HepG2 (cell line): ENCODE measurements at places on chromosomes 6 and 20. TPM values are rescaled to one million over a fixed set of nuclear protein-coding genes. Genes with fewer than 3 reads are reported as not detected.

- H3K4me1 ChIP-seq, result no peaks in the 10 kb centered on the region
- H3K27ac ChIP-seq, result no peak overlapping the region
- H3K4me3 ChIP-seq, result no peak overlapping the region
- H3K27me3 ChIP-seq, result no peaks in the 10 kb centered on the region
- H3K36me3 ChIP-seq, result no peaks in the 10 kb centered on the region
- DNase-seq, result no peak
Observed at GRCh38 chr6:76418560-76419223, 346.2 kb upstream of the IMPG1 start.

Gene HMGCLL1
- not detected in 2 replicates for total RNA-seq

GRCh38 chr6:3296078-3296477 is 37.3 kb downstream of the PSMG4 start:
- DNase-seq, result no peak
- H3K4me1 ChIP-seq, result peaks cover 11% of the 10 kb centered on the region
- H3K27me3 ChIP-seq, result no peaks in the 10 kb centered on the region

GRCh38 chr6:43606019-43606418 is 23.0 kb downstream of the GTPBP2 start:
- no peak overlapping the region for H3K27ac ChIP-seq
- H3K36me3 ChIP-seq, result peaks cover 72% of the 10 kb centered on the region
- no peak for DNase-seq
- H3K4me1 ChIP-seq, result no peaks in the 10 kb centered on the region
- no peak overlapping the region for H3K4me3 ChIP-seq

GRCh38 chr6:170188571-170189001 is 102.3 kb downstream of the DLL1 start:
- no peak for DNase-seq
- H3K4me1 ChIP-seq, result no peaks in the 10 kb centered on the region
- peaks cover 20% of the 10 kb centered on the region for H3K27me3 ChIP-seq
- no peaks in the 10 kb centered on the region for H3K36me3 ChIP-seq

GRCh38 chr6:163635315-163635714 is 220.8 kb downstream of the QKI start:
- H3K4me3 ChIP-seq, result no peak overlapping the region
- no peak for DNase-seq
- peaks cover 6% of the 10 kb centered on the region; the same call in 1 of the 2 replicates for H3K4me1 ChIP-seq
- H3K36me3 ChIP-seq, result no peaks in the 10 kb centered on the region
- peaks cover 27% of the 10 kb centered on the region; the same call in 1 of the 3 replicates for H3K27me3 ChIP-seq

DNA sequence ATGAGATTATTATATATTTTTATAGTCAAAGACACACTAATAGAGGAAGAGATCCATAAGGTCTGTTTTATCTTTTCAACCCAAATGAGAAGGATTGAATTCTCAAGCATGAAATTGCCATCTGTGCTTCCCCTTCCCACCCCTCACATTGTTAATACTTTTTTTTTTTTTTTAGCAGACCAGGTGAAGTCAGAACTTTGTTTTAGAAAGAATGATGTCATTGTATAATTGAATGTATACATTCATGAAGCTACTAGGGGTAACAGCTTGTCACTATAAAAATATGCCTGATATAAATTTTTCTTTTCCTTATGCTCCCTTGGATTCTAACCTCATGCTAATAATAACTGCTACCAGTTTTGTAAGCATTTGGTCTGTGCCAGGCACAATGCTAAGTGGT is 88.9 kb downstream of the TFAP2B start:
- H3K4me1 ChIP-seq, result no peaks in the 10 kb centered on the region
- no peak overlapping the region for H3K4me3 ChIP-seq

DNA sequence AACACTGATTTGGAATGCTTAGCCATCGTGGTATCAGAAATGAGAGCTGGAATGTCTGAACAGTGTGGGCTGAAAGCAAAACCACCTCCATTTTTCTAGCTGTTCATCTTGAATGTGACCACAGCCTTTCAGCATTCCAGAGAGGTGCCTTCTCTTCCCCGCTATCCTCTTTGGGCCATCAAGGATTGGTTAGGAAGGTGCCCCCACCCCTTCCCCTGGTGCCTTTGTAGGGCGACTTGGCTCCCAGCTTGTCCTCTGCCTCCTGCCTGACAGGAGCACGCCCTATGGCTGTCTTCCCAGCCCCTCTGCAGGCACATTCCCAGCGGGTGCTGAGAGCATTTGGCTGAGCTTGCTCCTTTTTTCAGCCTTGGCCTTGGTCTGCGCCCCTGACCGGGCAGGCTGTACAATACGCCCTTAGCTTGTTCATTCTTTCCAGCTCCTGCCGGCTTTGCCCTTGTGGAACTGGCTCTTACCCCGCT is 97.5 kb downstream of the ARMC2 start:
- peaks cover 38% of the 10 kb centered on the region; the same call in 2 of the 3 replicates for H3K27me3 ChIP-seq
- no peaks in the 10 kb centered on the region for H3K36me3 ChIP-seq
- H3K4me3 ChIP-seq, result no peak overlapping the region
- H3K27ac ChIP-seq, result no peak overlapping the region
- no peak for DNase-seq

Gene RNF8
- total RNA-seq, result 47.6 and 65.7 TPM in 2 replicates

GRCh38 chr6:69796073-69796641 is 653 bp downstream of the LMBRD1 start:
- peak overlapping the region; percentile 70 for H3K4me3 ChIP-seq
- H3K27me3 ChIP-seq, result no peaks in the 10 kb centered on the region; the same call in 2 of the 3 replicates

Gene GHRH
- total RNA-seq, result not detected in 2 replicates

GRCh38 chr20:14790771-14791620 is 453.6 kb upstream of the FLRT3 start:
- no peak for DNase-seq
- H3K27ac ChIP-seq, result no peak overlapping the region
- H3K27me3 ChIP-seq, result no peaks in the 10 kb centered on the region
- H3K4me3 ChIP-seq, result no peak overlapping the region
- H3K36me3 ChIP-seq, result no peaks in the 10 kb centered on the region
- H3K4me1 ChIP-seq, result no peaks in the 10 kb centered on the region
